ENCODE measurements at places on chromosomes 7 and 10. TPM values are rescaled to one million over a fixed set of nuclear protein-coding genes. Genes with fewer than 3 reads are reported as not detected.

DNA sequence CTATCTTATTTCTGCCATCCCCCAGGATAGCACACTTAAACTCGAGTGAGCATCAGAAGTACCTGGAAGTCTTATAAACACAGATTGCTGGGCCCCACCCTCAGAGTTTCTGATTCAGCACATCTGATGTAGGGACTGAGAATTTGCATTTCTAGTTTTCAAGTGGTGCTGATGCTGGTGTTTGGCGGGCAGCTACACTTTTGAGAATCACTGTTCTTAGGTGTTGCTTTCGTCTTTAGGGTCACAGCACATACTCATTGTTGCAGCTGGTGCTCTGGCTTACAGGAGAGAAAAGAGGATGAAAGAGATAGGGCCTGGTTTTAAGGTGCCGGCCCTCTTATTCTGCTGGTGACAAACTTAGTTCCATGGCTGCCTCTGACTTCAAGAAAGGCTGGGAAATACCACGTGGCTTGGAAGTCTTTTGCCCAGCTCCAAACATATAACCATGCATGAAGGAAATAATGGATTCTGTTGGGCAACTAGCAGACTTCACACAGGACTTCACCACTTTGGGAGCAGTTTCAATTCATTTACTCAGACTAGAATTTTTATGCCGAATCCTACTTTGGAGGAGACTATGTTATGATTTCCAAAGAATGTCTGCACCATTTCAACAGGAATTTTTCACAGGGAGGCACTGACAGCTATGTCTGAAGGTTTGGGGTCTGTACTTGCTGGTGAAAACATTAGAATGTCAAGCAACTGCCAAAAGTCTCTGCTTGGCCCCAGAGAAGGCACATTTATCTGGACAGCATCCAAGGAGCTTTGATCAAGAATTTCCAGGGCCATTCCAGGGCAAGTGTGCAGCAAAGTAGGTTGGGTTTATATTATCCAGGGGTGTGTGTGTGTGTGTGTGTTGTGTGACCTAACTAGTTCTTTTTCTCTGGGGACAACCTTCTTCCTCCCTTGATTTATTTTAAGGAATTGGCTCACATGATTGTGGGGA is 6.9 kb upstream of the MINDY4 start:
- no peak overlapping the region for H3K4me3 ChIP-seq
- peaks cover 22% of the 10 kb centered on the region for H3K27me3 ChIP-seq
- no peaks in the 10 kb centered on the region for H3K4me1 ChIP-seq
- no peak overlapping the region for H3K27ac ChIP-seq
- H3K36me3 ChIP-seq: no peaks in the 10 kb centered on the region
- DNase-seq: no peak

- H3K4me1 ChIP-seq: peaks cover 35% of the 10 kb centered on the region
- H3K4me3 ChIP-seq: peak overlapping the region; percentile 57
- peaks cover 6% of the 10 kb centered on the region for H3K36me3 ChIP-seq
- no peak overlapping the region for H3K27ac ChIP-seq
Measured at GRCh38 chr7:116209561-116210070, 723 bp upstream of the TES start.

- peak overlapping the region; percentile 44 for H3K27ac ChIP-seq
- peaks cover 48% of the 10 kb centered on the region for H3K4me1 ChIP-seq
- no peak for DNase-seq
- peaks cover 1% of the 10 kb centered on the region for H3K27me3 ChIP-seq
- H3K4me3 ChIP-seq: no peak overlapping the region
Measured at GRCh38 chr7:150365673-150366398, 2.8 kb upstream of the REPIN1 start.

- DNase-seq: no peak
- no peaks in the 10 kb centered on the region for H3K27me3 ChIP-seq
- no peaks in the 10 kb centered on the region for H3K4me1 ChIP-seq
- H3K4me3 ChIP-seq: no peak overlapping the region
Measured at GRCh38 chr7:110808361-110808760, 282.6 kb upstream of the LRRN3 start.

GRCh38 chr10:520402-520787 is 169.1 kb downstream of the DIP2C start:
- DNase-seq: no peak
- H3K4me1 ChIP-seq: no peaks in the 10 kb centered on the region
- H3K27ac ChIP-seq: no peak overlapping the region
- no peak overlapping the region for H3K4me3 ChIP-seq
- H3K27me3 ChIP-seq: peaks cover 7% of the 10 kb centered on the region

- H3K27me3 ChIP-seq: no peaks in the 10 kb centered on the region
- DNase-seq: no peak
- H3K36me3 ChIP-seq: no peaks in the 10 kb centered on the region
- no peak overlapping the region for H3K4me3 ChIP-seq
- H3K27ac ChIP-seq: no peak overlapping the region
Measured at GRCh38 chr10:125556882-125557281, 126.1 kb downstream of the TEX36 start.

DNA sequence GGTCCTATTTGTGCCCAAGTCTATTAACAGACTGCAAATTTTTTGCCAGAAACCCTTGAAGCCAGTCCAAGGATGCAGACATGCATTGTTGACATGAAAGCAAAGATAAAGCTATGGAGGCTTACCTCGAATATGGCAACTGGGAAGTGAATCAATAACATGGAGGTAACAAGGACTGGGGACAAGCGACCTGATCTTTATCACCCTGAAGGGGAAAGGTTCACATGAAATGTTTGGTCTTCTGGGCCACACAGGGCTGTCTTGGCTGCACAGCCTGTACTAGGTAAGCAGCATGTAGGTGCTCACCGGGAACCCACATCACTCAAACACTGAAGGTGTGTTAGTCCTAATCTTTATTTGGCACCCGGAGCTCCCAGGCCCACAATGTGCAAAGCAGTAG is 17.9 kb downstream of the ERCC6 start:
- peaks cover 14% of the 10 kb centered on the region for H3K36me3 ChIP-seq
- DNase-seq: no peak
- H3K4me3 ChIP-seq: no peak overlapping the region
- H3K4me1 ChIP-seq: no peaks in the 10 kb centered on the region

GRCh38 chr10:69687426-69687825 is 57.4 kb downstream of the FAM241B start:
- no peak for DNase-seq
- no peaks in the 10 kb centered on the region for H3K4me1 ChIP-seq
- no peaks in the 10 kb centered on the region for H3K36me3 ChIP-seq

- no peak overlapping the region for H3K27ac ChIP-seq
- H3K27me3 ChIP-seq: peaks cover 1% of the 10 kb centered on the region
- no peaks in the 10 kb centered on the region for H3K4me1 ChIP-seq
- H3K36me3 ChIP-seq: no peaks in the 10 kb centered on the region
- no peak for DNase-seq
Measured at GRCh38 chr7:73907554-73908122, 46.7 kb downstream of the TMEM270 start.

DNA sequence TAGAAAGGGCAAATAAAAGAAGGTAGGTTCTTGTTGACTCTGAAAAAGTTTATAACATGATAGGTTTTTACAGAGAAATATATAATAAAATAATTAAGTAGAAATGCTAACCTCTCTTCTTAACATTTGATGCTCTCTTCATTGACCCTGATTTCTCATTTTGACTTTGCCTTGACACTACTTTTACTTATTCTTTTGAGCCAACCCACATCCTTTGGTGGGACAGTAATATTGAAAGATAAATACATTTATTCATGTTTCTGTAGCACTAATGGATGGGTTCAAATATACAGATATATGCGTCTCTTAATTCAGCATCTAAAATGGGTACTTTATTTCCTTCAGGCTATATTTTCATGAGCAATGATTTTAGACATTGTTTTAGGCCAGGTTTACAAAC is 34.4 kb downstream of the DDC start:
- no peaks in the 10 kb centered on the region for H3K36me3 ChIP-seq
- no peak overlapping the region for H3K27ac ChIP-seq
- peaks cover 17% of the 10 kb centered on the region for H3K4me1 ChIP-seq

- no peak for DNase-seq
- H3K27me3 ChIP-seq: peaks cover 26% of the 10 kb centered on the region
- H3K27ac ChIP-seq: no peak overlapping the region
- peaks cover 2% of the 10 kb centered on the region for H3K36me3 ChIP-seq
Measured at GRCh38 chr10:114026189-114027040, 17.3 kb upstream of the ADRB1 start.

Gene AHCYL2
- 14.1 TPM for total RNA-seq

Gene CALU
- 52.8 TPM for total RNA-seq

Gene GGCT
- total RNA-seq: 79.0 TPM

Gene GPR37
- total RNA-seq: not detected

Gene MMD2
- not detected for total RNA-seq

Gene GALNT17
- not detected for total RNA-seq

Gene TDRD1
- 0.13 TPM for total RNA-seq

Gene FKBP6
- not detected for total RNA-seq

Gene FAM3C
- 103 TPM for total RNA-seq

Gene RBP4
- not detected for total RNA-seq

Gene CUBN
- total RNA-seq: 0.05 TPM
